ENCODE measurements at places on chromosomes 12 and 14.

DNA sequence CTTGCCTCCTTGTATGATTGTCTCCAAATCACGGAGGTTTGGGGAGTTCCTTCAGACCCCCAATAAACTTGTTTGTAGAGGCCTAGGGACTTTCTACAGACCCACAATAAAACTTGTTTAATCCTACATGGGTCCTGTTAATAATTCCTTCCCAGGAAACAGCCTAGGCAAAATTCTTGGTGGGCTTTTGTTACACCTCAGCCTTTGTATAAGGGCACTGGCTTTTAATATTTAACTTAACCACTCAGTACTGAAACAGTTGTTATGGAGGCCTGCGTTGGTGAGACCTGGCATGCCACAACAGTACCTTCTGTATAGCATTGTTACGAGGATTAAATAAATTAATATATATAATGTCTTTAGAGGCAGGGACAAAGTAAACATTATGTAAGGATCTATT is 32.7 kb upstream of the FAR2 start:
- DNase-seq, result no peak

GRCh38 chr14:36515105-36515593 is 4.9 kb downstream of the NKX2-1 start:
- DNase-seq, result no peak

GRCh38 chr12:25986180-25986579 is 27.7 kb downstream of the RASSF8 start:
- DNase-seq, result no peak

DNA sequence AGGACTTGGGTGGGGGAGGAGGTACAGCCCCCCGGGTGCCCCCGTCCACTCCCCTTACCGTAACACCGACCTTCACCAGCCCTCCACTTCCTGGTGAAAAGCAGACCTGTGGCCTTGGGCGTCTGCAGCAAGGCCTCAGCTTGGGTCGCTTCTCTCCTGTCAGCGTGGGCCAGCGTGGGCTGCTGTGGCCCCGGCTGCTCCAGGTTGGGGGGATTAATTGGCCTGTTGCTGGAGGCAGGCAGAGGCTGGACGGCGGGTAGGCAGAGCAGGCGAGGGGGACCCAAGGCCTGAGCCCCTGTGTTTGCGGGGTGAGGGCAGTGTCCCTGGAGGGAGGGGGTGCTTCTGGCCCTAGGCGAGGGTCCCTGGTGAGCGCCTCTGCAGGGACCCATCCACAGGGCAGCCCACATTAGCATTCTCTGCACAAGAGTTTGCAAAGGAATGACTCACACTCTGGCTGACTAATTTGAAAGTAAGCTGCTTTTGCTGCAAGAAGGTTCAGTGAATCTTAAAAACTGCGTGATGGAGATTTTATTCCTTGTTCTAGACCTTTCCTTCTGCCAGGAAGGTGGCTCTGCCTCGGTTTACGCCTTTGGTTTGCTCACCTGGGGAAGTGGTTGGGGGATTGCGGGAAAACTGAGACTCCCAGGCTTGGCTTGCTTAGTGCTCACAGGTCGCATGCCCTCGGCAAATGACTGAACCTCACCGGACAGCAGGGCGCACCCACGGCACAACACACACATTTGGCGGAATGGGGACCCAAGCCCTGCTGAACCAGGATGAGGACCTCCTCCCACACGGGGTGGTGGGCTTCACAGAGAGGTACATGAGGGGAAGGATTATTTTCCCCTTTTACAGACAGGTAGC is 37.9 kb upstream of the DLK1 start:
- no peak for DNase-seq

DNA sequence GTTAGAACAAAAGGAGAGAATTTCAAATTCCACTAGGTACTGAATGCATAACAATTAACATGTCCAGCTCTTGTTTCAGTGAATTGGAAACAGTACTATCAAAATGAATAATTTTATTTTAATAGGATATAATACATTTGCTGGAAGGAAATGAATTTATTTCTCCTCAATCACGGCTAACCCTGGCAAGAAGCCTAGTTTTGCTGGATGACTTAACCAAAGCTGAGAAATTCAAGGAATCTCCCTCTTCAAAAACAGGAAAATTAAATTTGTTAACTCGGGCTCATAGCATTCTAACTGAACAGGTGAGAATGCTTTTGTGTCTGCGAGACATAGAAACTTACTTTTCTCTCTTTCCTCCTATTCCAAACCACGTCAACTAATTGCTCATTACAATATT is 163.5 kb upstream of the NEDD1 start:
- no peak for DNase-seq

DNA sequence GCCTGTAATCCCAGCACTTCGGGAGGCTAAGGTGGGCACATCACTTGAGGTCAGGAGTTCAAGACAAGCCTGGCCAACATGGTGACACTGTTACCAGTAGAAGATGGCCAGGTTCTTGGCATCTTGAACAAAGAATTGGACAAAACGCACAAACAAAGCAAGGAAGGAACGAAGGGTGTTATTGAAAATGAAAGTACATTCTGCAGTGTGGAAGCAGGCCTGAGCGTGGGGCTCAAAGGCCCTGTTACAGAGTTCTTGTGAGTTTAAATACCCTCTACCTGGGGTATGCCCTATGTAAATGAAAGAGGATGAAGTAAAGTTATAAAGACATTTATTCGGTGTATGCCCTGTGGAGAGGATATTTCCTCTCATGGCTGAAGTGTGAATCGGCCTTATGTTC is 20.8 kb upstream of the CDK17 start:
- no peak for DNase-seq

DNA sequence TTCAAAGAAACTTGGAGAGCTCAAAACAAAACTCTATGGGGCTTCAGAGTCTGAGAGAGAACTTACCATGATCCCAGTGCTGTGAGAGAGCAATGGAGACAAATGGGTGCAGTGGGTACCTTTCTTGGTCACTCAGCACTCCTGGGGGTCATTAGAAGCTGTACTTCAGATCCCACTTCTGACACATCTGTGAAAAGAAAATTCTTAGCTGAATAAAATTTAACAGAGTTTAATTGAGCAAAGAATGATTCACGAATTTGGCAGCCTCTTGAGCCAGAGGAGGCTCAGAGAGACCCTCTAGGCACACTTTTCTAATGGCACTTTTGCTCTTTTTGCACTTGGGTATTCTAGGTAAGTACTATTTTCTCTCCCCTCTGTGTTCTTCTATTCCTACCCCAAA is 96.8 kb upstream of the SYT10 start:
- no peak for DNase-seq

Measured in C1 segment of cervical spinal cord (tissue), 14 donors.